ENCODE measurements at places on chromosomes 1 and 21. TPM values are rescaled to one million over a fixed set of nuclear protein-coding genes. Genes with fewer than 3 reads are reported as not detected.

The ZNF678 gene
- 14.9 TPM for polyA plus RNA-seq

The ATP1A4 gene
- 0.43 TPM for polyA plus RNA-seq

The OLIG2 gene
- polyA plus RNA-seq, result 0.33 TPM

The L1TD1 gene
- 3.7 TPM for polyA plus RNA-seq

The PTAFR gene
- 2.4 TPM for polyA plus RNA-seq

The BROX gene
- 50.4 TPM for polyA plus RNA-seq

The RHOU gene
- 17.3 TPM for polyA plus RNA-seq

The SERTAD4 gene
- 3.2 TPM for polyA plus RNA-seq

The FCGR3A gene
- 2.2 TPM for polyA plus RNA-seq

The TSSK3 gene
- polyA plus RNA-seq, result 9.1 TPM

The SH2D1B gene
- 0.40 TPM for polyA plus RNA-seq

The LHX4 gene
- 1.2 TPM for polyA plus RNA-seq

The AMY1B gene
- polyA plus RNA-seq, result 0.58 TPM

The NUF2 gene
- polyA plus RNA-seq, result 31.0 TPM

The LRRC8B gene
- polyA plus RNA-seq, result 8.9 TPM

The PRR9 gene
- polyA plus RNA-seq, result not detected

The NT5C1A gene
- polyA plus RNA-seq, result 1.1 TPM

The PGLYRP3 gene
- not detected for polyA plus RNA-seq

DNA sequence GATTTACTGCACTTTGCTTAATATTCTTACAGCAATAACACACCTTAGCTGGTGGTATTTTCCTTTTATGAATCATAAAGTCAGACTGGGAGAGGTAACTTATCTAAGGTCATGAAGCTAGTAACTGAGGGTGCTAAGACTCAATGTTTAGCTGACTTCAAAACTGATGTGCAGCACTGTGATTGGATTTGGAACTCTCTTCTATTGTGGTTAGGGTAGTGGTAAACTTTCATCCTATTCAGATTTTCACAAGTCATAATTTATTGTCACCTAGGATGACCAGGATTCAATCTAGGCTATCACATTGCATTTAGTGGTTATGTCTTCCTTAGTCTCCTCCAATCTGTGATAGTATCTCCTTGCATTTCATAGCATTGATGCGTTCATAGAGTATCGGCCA lies 18.9 kb downstream of the EPB41 start:
- DNase-seq, result no peak

DNA sequence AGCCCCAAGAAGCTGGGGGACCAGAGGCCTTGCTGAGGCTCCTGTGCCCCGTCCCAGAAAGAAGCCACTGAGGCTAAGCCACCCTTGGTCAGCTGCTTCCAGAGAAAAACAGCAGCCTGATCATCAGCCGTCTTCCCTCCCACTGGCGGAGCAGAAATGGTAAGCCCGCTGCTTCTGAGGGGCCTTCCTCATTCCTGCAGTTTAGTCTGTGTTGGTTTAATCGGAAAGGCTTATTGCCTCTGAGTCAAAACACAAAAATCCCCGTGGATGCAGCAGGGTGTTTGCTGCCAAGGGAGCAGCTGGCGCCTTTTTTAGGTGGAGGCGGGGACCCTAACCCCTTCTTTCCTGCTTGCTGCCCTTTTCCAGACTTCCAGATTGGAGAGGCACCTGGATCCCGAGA lies 33.9 kb downstream of the SPSB1 start:
- DNase-seq, result no peak

- DNase-seq, result no peak
These were observed 97.1 kb downstream of the RERE start for GRCh38 chr1:8720347-8720746.

GRCh38 chr1:15443281-15443680 lies 5.0 kb downstream of the CTRC start:
- DNase-seq, result no peak

- DNase-seq, result no peak
These were observed 55.9 kb downstream of the CLIC4 start for GRCh38 chr1:24801176-24801575.

- DNase-seq, result no peak
These were observed 2.7 kb upstream of the ZNF692 start for GRCh38 chr1:248861616-248862015.

DNA sequence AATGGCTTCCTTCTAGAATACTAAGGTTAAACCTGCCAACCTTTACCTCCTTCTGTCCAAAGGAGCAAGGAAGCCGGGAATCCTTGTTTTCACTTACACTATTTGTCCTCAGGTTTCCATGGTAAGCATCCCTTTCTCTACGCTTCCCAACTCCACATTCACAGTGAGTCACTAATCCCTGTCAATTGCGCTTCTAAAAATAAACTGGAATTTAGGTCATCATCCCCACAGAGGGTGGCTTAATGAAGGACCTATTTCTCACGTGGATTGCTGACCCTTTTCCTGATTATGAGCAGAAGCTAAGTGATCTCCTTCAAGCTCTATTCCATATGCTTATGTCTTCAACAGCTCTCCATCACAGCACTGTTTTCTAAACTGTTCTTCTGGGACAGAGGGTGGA lies 39.9 kb upstream of the ABCA4 start:
- no peak for DNase-seq

DNA sequence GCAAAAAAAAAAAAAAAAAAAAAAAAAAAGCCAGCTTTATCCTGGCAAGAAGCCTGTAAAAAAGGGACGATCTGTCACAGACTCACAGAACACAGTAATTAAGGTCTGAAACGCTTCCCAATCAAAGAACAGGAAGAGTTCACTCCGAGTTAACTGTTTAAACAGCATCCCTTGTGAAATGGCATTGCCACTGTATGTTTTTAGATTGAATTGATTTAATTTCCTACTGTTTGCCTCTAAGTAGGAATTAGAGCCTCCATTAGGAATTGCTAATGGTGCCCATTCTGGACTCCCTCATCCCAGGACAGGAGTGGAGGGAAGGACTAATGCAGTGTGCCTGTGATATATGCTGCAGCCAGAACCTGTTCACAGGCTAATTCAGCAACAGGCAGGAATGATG lies 370.8 kb downstream of the RWDD3 start:
- no peak for DNase-seq

GRCh38 chr1:218553197-218553596 lies 208.1 kb downstream of the TGFB2 start:
- no peak for DNase-seq

DNA sequence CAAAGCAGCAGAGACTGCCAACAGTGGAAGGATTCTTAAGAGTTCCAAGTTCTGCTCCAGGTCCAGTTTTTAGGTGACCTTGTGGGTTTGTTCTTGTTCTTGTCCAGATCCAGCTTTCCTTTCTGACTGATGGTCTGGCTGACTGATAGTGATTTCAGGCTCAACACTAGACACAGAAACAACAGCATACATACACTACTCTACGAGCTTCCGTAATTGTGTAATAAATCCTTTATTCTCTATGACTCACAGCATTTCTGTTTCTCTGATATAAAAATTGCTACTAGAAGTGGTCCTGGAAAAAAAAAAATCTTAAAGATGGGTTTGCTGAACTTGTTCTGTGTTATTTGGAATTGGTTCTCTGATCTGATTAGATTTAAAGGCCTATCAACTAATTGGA lies 62.2 kb upstream of the PTCH2 start:
- DNase-seq, result no peak

DNA sequence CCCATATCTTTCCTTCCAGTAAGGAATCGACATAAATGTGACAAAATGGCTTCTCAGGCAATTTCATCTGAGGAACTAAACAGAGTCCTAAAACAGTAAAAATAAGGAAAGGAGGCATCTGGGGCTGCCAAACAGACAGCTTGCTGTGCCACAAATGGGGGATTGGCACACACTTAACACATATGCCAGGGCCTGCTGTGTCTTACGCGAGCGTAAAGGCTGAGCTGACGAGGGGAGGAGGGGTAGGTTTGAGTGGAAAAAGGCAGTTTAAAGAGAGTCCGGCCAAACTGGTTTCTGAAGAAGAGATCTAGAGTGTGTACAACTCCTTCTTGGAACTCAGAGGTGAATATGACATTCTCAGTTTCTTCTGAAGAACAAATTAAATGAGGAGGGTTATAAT lies 244.1 kb upstream of the MAP1LC3C start:
- no peak for DNase-seq

- no peak for DNase-seq
These were observed 41.8 kb upstream of the CAMTA1 start for GRCh38 chr1:6743189-6744101.

- no peak for DNase-seq
These were observed 7.0 kb downstream of the TNFRSF14 start for GRCh38 chr1:2563205-2563604.

DNA sequence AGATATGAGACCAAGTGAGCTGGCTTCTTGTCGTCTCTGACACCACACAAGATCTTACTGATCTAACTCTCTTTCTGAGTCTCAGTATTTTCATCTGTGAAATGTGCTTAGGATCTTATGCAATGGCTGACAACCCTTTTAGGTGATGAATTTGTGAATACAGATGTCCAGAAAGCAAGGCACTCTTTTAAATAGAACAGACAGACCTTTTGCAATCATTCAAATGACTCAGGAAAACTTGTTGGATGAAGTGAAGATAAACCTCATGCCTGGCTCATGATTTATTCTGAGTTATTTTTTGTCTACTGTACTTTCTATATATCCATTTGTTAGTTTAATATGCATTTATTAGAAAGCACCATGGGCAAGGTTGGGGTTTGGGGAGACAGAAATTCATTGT lies 411.3 kb downstream of the PTPRU start:
- DNase-seq, result no peak

DNA sequence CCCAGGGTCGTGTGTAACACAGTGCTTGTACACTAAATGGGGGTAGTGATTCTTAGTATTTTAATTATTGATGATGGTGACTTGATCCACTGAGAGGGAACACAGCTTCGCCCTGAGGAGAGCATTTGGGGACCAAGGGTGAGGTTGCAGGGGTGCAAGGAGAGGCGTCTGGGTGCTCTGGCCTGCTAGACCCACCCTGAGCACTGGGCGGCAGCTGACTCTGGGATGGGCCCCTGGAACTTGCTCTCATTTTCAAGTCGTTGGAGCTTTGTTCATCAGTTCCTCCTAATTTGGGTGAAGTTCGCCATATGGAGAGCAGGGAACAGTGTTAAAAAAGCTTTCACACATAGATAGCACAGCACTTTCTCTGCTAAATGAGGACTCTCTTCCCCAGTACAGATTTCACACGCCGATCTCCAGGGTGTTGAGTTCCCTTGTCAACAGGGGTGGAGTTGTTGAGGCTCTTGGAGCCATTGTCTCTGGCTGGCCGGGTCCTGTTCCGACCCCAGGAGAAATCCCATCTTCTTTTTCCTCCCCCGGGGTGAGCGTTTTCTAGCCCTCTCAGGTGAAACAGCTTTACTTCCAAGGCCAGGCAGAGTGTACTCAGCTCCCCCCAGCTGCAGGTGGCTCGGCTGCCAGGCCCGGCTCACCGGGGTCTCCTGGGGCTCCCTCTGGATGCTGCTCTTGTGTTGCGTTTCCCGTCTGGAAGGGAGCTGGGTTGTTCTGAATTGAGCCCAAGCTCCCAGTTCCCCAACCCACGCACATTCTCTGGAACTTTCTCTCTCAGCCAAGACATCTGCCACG lies 367.4 kb downstream of the RPS6KC1 start:
- no peak for DNase-seq

GRCh38 chr1:200542162-200542561 lies 78.4 kb downstream of the KIF14 start:
- DNase-seq, result no peak

DNA sequence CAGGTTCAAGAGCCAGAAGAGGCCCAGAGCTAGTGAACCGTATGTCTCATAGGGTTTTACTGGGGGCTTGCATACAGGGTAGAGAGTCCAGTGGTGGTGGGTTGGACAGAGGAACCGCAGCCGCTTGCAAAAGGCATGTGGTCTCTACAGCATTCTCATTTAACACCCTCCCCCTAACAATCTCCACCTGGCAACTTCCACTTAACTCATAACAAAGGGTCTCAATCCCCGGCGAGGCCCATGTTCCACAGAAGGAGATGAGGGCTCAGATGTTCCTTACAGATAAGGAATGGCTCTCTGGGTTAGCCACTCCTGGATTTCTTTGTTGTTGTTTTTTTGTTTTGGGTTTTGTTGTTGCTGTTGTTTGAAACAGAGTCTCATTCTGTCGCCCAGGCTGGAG lies 106.1 kb downstream of the APP start:
- no peak for DNase-seq

DNA sequence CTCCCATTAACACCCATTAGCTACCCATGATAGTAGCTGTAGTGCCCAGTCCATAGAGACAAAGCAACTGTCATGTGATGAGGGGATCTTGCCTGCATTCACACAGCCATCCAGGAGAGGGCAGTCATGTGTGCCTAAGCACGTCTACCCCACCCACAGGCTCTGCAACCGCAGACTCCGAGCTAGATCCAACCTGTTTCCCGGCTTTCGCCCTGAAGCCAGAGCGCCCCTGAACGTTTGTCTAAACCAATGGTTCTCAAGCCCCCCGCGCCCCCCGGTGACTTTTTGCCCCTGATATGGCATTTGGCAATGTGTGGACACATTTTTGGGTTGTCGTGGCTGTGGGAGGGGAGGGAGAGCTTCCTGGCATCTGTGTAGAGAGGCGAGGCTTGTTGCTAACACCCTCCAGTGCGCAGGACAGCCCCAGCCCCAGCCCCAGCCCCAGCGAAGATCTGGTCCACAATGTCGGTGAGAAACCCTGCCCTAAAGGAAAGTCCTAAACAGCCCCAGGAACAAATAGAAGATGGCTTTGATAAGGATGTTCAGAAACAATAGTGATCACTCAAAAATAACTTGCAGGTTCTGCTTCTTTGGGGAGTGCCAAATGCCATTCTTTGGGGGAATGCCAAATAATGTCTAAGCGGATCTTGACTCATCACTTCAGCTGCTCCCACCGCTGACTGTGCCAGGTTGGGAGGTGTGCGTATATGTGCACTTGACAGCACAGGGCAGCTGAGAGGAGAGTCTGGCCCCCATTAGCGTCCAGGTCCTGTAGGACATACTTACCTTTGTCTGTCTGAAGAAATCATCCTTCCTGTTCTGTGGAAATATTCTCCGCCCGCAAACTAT lies 34.5 kb downstream of the SLC44A3 start:
- peak; percentile 73 for DNase-seq

GRCh38 chr1:32291145-32291707 lies 657 bp upstream of the HDAC1 start:
- no peak for DNase-seq

DNA sequence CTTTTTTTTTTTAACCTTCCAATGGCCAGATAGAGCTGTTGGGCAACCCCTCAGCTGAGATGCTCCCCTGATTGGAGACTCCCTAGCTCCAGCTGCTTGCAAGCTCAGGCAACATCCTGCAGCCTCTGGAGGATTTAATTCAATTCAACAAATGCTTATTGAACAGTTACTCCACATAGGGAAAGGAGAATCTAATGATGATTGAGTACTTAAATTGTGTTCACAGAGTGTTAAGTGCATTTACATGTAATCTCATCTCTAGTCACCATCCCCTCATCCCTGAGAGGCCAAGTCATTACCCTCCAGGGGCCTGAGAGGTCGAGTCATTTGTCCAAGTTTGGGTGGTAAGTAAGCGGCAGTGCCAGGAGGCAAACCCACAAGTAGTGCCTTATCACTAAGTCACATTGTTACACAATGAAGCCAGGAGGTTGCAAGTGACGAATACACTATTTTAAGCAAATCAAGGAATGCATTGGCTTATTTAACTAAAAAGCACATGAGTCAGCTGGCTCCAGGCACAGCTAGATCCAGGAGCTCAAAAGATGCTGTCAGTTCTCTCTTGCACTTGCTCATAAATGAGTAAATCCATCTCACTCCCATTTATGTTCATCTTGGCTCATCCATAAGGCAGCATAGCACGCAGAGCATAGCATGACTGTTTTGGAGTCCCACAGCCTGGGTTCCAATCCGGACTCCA lies 64.3 kb downstream of the OPTC start:
- DNase-seq, result no peak

GRCh38 chr1:164958982-164959768 lies 397.3 kb downstream of the LMX1A start:
- no peak for DNase-seq

GRCh38 chr1:38488162-38488898 lies 371.2 kb downstream of the RRAGC start:
- no peak for DNase-seq

Measured in left renal cortex interstitium (tissue), 4 donors.